Liver (tissue), 10 donors: ENCODE measurements at places on chromosomes 2 and 18. TPM values are rescaled to one million over a fixed set of nuclear protein-coding genes. Genes with fewer than 3 reads are reported as not detected.
A peak's percentile ranks its signal among the peaks of the same experiment; 100 is the strongest.

- peak; percentile 51 for DNase-seq
These were observed 640 bp downstream of the ROCK2 start for GRCh38 chr2:11343650-11344341.

- DNase-seq = no peak
These were observed 1217.0 kb upstream of the ZEB2 start for GRCh38 chr2:145736871-145737270.

DNA sequence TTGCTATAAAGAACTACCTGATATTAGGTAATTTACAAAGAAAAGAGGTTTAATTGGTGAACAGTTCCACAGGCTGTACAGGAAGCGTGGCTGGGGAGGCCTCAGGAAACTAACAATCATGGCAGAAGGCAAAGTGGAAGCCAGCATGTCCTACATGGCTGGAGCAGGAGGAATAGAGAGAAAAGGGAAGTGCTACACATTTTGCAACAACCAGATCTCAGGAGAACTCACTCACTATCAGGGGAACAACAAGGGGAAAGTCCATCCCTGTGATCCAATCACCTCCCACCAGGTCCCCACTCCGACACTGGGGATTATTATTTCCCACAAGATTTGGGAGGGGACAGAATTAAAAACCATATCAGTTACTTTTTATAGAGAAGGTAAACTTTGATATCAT, 273.5 kb upstream of the MMADHC start:
- DNase-seq = no peak

GRCh38 chr2:21484643-21485042, 360.9 kb downstream of the TDRD15 start:
- no peak for DNase-seq

DNA sequence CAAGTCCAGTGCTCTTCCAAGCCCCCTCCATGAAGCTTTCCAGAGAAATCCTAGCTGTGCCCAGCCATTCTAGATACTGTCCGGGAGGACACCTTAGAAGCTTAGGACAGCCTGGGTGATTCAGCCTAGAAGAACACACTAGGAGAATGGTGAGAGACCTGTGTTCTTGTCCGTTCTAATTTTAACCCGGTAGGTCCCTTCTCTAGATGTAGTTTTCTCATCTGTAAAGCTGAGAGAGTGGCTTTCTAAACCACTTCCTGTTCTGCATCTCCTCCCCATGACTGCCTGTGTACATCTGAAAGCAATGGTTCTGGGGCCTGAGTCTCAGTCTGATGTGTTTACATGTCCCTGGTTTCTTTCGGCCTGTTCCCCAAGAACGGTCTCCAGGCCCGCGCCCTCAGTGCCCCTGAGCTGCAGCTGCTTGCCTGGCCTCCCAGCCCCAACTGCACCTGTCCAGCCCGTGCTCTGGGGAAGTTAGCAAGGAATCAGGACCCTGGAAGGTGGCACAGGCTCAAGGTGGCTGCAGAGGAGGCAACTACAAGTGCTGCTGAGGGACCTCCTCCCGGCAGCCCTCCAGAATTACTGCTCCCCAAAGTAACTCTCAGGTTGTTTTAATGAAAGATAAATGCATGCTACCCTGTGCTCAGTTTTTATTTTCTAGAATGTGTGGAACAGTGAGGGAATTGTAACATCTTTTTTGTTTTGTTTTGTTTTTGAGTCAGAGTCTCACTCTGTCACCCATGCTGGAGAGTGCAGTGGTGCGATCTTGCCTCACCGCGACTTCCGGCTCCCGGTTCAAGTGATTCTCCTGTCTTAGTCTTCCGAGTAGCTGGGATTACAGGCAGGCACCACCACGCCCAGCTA, 105.9 kb downstream of the LBH start:
- DNase-seq = no peak

DNA sequence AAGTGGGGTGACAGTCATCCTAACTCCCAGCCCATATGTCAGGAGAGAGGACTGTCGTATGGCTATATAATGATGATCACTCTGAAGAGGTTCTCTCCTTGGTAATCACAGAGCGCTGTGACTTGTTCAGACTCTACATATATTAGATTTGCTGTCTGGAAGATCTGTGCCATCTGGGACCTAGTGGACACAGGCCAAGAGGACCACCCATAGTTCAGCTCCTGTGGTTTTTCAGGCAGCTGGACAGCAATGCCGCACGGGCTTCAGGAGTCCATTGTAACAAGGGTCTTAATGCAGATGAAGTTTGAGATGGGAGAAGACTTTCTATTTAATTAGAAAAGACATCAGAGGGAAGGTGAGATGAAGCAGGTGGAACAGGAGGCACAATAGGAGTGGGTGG, 40.1 kb upstream of the EPHA4 start:
- DNase-seq = no peak

- no peak for DNase-seq
These were observed 43.8 kb downstream of the SOCS6 start for GRCh38 chr18:70332694-70333093.

- no peak for DNase-seq
These were observed 40.1 kb upstream of the GPD2 start for GRCh38 chr2:156396126-156396525.

DNA sequence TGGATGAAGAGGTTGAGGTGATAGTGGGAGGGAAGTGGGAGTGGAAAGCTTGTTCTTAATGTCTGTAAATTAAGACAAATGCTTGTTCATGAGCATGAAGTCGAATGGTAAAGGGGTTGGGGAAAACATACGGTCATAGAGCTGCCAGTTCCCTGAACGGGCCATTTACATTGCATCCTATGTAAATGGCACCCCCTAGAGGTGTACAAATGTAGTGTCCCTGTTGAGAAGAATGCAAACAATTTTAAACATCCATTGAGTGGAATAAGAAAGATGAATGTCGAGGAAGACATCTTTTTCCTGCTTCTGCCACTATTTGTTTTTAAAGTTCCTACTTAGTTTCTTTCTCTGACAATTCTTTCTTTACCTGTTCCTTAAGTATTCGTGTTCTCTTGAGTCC, 155.7 kb downstream of the RDH14 start:
- DNase-seq = no peak

Gene FSIP2
- total RNA-seq = 0.33 TPM

Gene VRK2
- total RNA-seq = 10.5 TPM
